ENCODE measurements at places on chromosomes 2 and 18. TPM values are rescaled to one million over a fixed set of nuclear protein-coding genes. Genes with fewer than 3 reads are reported as not detected.

The SNTG2 gene
- total RNA-seq = 18.7 TPM

The NT5DC4 gene
- total RNA-seq = not detected

The DSC2 gene
- 8.9 TPM for total RNA-seq

The MTCL1 gene
- 15.3 TPM for total RNA-seq

The CRYGD gene
- not detected for total RNA-seq

The VAPA gene
- 58.7 TPM for total RNA-seq

The MERTK gene
- total RNA-seq = 9.6 TPM

- no peaks in the 10 kb centered on the region for H3K27me3 ChIP-seq
- no peaks in the 10 kb centered on the region for H3K36me3 ChIP-seq
- no peaks in the 10 kb centered on the region for H3K4me1 ChIP-seq
- H3K27ac ChIP-seq = no peak overlapping the region
- DNase-seq = no peak
Observed at GRCh38 chr2:177579486-177580036, 187.0 kb downstream of the AGPS start.

DNA sequence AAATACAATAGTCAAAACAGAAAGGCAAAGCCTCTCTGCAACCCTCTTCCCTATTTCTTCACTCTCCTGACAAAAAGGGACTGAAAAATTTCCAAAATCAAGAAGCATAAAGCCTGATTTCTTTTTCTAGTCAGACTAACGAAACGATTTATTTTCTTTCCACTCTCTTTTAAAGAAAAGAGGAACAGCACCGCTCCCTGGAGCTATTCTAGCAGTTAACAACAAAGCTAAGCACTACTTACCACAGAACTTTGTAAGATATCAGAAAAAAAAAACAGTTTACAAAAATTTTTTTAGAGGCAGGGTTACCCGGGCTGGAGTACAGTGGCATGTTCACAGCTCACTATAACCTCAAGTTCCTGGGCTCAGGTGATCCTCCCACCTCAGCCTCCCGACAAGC, 14.4 kb upstream of the FHL2 start:
- no peaks in the 10 kb centered on the region for H3K27me3 ChIP-seq
- no peak overlapping the region for H3K4me3 ChIP-seq
- H3K27ac ChIP-seq = no peak overlapping the region
- H3K36me3 ChIP-seq = no peaks in the 10 kb centered on the region
- H3K4me1 ChIP-seq = no peaks in the 10 kb centered on the region
- no peak for DNase-seq

DNA sequence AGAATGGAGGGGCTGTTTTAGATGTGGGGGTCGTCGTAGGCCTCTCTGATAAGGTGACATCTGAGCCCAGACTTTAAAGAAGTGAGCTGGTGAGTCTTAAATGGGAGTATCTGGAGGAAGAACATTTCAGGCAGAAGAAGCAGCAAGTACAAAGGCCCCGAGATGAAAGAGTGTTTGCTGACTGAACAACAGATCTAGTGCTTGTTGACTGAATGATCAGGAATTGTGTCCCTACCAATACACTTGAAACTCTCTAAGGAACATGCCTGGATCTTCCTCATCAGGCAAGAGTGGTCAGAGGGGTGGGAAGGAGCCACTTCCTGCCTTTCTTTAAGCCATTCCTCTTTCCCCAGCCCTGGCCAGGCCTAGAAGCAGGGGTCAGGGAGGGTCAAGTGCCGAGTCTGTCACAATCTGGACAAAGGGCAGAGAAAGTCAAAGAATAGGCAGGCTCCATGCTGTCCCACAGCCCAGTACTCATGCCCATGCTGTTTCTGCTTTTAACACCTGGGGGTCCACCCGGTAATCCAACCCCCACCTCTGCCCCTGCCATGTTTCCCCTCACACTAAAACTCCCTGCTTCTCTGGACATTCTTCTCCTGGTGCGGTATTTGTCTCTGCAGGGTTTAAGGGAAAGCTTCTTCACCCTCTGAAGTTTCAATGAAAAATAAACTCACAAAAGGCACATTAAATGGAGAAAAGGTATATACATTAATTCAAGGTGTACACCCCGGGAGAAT, 3.0 kb upstream of the TMEM37 start:
- no peaks in the 10 kb centered on the region for H3K27me3 ChIP-seq
- H3K4me3 ChIP-seq = no peak overlapping the region
- H3K36me3 ChIP-seq = no peaks in the 10 kb centered on the region
- H3K27ac ChIP-seq = no peak overlapping the region
- peaks cover 51% of the 10 kb centered on the region for H3K4me1 ChIP-seq
- no peak for DNase-seq

DNA sequence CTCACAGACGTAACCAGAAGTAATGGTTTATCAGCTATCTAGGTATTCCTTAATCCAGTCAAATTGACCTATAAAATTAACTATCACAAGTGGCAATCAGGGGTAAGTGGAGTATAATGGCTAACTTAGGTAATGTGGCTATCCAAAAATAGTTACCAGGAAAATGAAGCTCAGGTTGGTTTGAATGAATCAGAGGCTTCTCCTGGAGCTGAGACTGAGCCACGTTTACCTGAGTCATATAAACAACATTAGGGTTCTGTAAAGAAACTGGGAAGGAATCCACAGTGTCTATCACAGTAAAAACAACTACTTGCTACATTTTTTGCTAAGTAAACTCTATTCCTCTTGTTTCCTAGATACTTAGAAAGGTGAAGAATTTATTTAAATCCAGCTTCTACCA, 236.0 kb upstream of the SPHKAP start:
- H3K27ac ChIP-seq = no peak overlapping the region
- H3K4me3 ChIP-seq = no peak overlapping the region
- H3K27me3 ChIP-seq = no peaks in the 10 kb centered on the region

GRCh38 chr18:13973061-13973575, 57.8 kb upstream of the MC2R start:
- no peak overlapping the region for H3K4me3 ChIP-seq
- H3K27me3 ChIP-seq = no peaks in the 10 kb centered on the region
- no peaks in the 10 kb centered on the region for H3K4me1 ChIP-seq
- DNase-seq = no peak
- H3K36me3 ChIP-seq = no peaks in the 10 kb centered on the region
- no peak overlapping the region for H3K27ac ChIP-seq

DNA sequence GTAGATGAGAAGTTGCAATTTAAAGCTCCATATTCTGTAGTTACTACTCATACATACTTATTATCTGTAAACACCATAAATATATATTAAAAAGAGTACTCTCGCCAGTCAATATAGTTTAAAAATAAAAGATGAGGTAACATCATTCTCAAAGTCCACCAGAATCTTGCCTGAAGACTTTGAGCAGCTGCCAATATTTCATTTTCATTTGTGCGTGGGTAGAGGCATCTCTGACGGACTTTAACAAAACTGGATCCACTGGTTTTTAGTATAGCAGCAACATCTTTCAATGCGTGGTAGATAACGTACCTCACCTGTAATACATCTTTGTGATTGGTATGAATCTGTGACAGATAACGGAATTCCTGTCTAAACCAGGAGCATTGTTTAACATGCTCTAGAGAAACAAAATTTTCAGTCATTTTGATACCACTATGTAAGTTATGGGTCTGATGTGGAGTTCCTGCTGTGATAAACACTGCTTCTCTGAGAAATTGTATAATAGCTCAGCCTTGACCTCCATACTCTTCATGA, 45.0 kb downstream of the WDR75 start:
- H3K27ac ChIP-seq = no peak overlapping the region
- no peak for DNase-seq
- no peaks in the 10 kb centered on the region for H3K27me3 ChIP-seq
- no peak overlapping the region for H3K4me3 ChIP-seq
- H3K36me3 ChIP-seq = no peaks in the 10 kb centered on the region

GRCh38 chr2:138712212-138712979, 67.8 kb downstream of the NXPH2 start:
- H3K27me3 ChIP-seq = no peaks in the 10 kb centered on the region
- H3K4me1 ChIP-seq = no peaks in the 10 kb centered on the region
- no peaks in the 10 kb centered on the region for H3K36me3 ChIP-seq
- H3K4me3 ChIP-seq = no peak overlapping the region
- DNase-seq = no peak

DNA sequence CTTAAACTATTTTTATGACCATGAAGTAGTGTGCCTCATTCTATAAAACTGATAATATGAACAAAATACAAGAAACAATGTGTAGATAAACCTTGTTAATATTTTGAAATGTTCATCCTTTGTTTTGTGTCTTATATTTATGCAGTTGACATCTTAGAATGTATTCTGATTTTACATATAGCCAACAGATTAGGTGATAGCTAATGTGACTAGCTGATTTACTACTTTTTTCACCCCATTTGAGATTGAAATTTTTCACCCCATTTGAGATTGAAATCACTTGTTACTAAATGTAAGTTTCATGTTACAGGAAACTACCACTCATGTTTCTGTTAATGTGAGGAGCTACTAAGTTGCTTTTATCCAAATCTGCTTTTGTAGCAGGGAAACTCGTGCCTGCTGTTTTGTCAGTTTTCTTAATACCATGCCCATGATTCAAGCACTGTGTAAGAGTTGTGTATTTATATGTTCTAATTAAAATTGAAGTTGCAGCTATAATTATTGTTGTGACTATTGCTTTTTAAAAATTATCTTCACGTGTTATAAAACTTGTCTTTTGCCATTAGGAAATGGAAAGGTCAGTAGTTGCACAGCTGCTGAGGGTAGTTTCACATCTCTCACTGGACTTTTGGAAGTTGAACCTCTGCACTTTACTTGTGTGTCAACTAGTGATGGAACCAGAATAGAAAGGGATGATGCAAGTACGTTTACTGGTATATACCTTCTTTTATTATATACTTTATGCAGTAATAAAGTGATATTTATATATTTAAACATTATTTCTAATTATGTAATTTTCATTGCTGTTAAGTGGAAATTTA, 96.6 kb downstream of the BIRC6 start:
- H3K36me3 ChIP-seq = no peaks in the 10 kb centered on the region
- no peaks in the 10 kb centered on the region for H3K4me1 ChIP-seq
- H3K27ac ChIP-seq = no peak overlapping the region
- DNase-seq = no peak

- no peak overlapping the region for H3K4me3 ChIP-seq
- H3K36me3 ChIP-seq = no peaks in the 10 kb centered on the region
- DNase-seq = no peak
- no peaks in the 10 kb centered on the region for H3K4me1 ChIP-seq
- no peak overlapping the region for H3K27ac ChIP-seq
- H3K27me3 ChIP-seq = no peaks in the 10 kb centered on the region
Observed at GRCh38 chr2:167136879-167137596, 248.8 kb downstream of the XIRP2 start.

GRCh38 chr2:168336786-168337388, 89.5 kb upstream of the STK39 start:
- no peaks in the 10 kb centered on the region for H3K27me3 ChIP-seq
- no peak overlapping the region for H3K27ac ChIP-seq
- no peak overlapping the region for H3K4me3 ChIP-seq
- DNase-seq = peak; percentile 84
- no peaks in the 10 kb centered on the region for H3K36me3 ChIP-seq
- peaks cover 17% of the 10 kb centered on the region for H3K4me1 ChIP-seq

GRCh38 chr18:67864677-67865340, 348.3 kb upstream of the DSEL start:
- no peak overlapping the region for H3K27ac ChIP-seq
- no peak overlapping the region for H3K4me3 ChIP-seq
- H3K4me1 ChIP-seq = no peaks in the 10 kb centered on the region
- H3K27me3 ChIP-seq = no peaks in the 10 kb centered on the region

GRCh38 chr2:9294764-9295163, 88.2 kb downstream of the ASAP2 start:
- no peak for DNase-seq
- H3K4me3 ChIP-seq = no peak overlapping the region
- no peaks in the 10 kb centered on the region for H3K36me3 ChIP-seq
- H3K27ac ChIP-seq = no peak overlapping the region
- H3K4me1 ChIP-seq = no peaks in the 10 kb centered on the region

DNA sequence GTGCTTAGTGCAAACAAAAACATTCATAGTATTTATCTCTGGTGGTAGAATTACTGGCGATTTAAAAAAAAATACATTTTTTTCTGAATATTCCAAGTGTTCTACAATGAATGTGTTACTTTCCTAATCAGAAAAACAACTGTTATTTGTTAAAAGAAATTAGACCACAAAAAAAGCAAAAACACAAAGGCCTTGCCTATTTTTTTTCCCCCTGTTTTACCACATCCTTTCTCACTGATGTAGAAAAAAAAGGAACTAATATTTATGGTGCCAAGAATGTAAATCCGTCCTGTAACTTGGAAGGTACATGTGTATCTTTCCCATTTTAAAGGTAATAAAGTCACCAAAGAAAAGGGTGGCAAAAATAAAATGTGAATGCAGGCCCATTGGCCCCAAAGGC, 28.4 kb upstream of the MGAT4A start:
- H3K27ac ChIP-seq = peak overlapping the region; percentile 77
- peaks cover 25% of the 10 kb centered on the region for H3K4me1 ChIP-seq
- DNase-seq = no peak

DNA sequence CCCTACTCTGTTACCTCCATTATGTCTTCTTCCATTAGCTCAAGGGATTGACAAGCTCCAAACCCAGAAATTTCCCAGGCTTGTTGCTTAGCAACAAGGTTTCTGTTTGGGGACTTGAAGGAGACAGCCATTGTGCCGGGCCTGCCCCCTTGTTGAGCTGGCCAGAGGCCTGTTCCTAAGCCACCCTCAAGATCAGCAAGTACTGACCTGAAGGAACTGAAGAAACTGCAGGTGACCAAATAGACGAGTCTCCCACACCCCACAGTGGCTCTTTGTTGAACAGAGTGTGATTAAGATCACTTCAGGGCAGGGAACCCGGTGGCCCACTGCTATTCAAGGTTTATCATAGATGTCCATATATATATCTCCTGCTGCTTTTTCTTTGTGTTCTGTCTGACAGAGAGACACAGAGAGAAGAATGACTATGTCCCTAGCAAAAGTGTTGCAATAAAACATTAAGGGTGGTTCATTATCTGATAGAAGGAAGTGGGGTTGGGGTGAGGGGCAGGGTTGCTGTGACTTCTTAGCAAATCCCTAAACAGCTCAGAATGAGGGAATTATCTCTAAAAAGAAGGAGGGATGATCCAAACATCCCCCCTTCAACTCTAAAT, 69.2 kb downstream of the RNF144A start:
- H3K27me3 ChIP-seq = no peaks in the 10 kb centered on the region
- peaks cover 70% of the 10 kb centered on the region for H3K4me1 ChIP-seq

DNA sequence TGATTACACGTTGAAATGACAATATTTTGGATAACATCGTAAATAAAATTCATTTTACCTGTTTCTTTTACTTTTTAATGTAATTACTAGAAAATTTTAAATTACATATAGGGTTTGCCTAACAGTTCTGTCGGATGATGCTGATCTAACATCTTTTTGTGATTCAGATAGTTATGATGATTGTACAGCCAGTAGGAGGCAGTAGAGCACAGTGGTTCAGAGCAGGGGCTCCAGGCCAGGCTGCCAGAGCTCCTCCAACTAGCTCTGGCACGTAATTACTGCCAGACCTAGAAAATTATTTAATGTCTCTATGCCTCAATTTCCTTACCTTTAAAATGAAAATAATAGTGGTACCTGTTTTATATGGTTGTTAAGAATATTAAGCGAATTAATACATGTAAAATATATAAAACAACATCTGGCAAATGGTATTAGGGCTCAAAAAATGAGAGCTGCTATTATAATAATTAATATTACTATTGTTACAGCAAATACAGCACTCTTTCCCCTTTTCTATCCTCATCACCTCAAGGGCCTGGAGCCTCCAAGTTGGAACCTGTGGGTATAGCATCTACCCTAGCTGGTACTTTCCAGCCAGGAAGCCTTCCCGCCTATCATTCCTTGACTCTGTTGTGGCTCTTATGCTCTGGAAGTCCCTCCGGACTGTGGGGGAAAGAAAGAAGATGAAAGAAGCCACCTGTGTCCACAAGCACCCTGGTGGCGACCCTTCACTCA, 47.7 kb upstream of the PLA2R1 start:
- H3K4me1 ChIP-seq = no peaks in the 10 kb centered on the region
- peak; percentile 77 for DNase-seq

GRCh38 chr18:21741562-21742314, 1.1 kb downstream of the MIB1 start:
- peak; percentile 25 for DNase-seq
- no peaks in the 10 kb centered on the region for H3K27me3 ChIP-seq
- peaks cover 20% of the 10 kb centered on the region for H3K4me1 ChIP-seq
- no peaks in the 10 kb centered on the region for H3K36me3 ChIP-seq
- H3K4me3 ChIP-seq = peak overlapping the region; percentile 71
